Aorta (tissue), 5 donors: ENCODE measurements at places on chromosomes 12 and 14. TPM values are rescaled to one million over a fixed set of nuclear protein-coding genes. Genes with fewer than 3 reads are reported as not detected.
A peak's percentile ranks its signal among the peaks of the same experiment; 100 is the strongest.

VRTN gene
- total RNA-seq = not detected

RNASE2 gene
- 4.5 TPM for total RNA-seq

PPM1A gene
- 63.7 TPM for total RNA-seq

DNA sequence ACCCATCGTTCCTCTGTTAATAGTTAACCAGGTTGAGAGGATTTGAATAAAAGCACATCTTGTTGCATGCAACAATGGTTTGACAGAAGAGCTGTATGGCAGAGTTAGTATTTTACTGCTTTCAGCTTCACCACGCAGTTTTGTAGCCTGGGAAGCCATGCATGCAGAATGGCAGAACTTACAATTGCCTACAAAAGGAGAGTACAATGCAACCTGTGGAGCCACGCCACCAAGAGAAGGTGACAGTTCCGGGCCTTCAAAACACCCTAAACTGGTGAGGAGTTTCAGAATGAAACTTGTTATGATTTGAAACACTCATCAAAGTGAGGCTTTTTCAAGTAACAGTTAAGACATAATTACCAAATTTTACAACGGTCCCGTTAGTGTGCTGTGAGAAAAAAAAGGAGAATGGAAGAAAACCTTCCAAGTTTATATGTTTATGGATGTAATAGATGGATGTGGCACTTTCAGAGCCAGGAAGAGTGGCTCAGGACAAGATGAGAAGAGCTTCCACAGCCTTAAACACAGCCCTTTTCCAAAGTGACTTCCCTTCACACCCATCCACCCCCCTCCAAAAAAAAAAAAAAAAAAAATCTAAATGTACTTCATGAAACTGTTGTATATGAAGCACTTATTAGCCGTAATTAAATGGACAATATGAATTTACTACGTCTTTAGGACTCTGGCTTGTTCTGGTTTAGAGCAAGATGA, 158.7 kb downstream of the EGLN3 start:
- H3K4me1 ChIP-seq = no peaks in the 10 kb centered on the region
- no peak overlapping the region for H3K27ac ChIP-seq
- H3K27me3 ChIP-seq = no peaks in the 10 kb centered on the region
- no peak for DNase-seq
- no peaks in the 10 kb centered on the region for H3K36me3 ChIP-seq

DNA sequence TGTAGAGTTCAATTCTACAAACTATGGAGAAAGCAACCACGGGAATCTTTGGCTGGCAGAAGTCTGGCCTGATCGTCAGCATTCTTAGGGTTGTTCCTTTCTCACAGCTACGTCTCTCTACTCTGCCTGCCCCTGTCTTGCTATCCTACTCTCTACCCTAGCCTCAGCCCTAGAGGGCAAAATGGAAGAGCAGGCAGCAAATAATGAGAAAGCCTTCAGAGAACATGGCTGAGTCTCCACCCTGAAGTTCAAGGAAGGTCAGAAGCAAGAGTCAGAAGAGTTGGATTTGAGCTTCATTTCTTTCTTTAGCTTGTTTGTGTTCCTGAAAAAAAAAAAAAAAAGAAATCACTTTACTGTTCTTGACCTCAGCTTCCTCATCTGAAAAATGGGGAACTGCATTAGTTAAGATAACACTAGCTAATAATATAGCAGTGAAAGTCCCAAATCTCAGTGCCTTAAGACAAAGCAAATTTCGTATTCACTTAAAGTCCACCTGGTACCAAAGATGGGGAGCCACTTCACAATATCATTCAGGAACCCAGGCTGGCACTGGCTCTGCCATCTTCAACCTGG, 50.2 kb upstream of the CCND2 start:
- H3K4me1 ChIP-seq = no peaks in the 10 kb centered on the region
- no peak for DNase-seq
- H3K4me3 ChIP-seq = no peak overlapping the region
- no peaks in the 10 kb centered on the region for H3K27me3 ChIP-seq

GRCh38 chr14:64689289-64689688, 14.9 kb upstream of the PLEKHG3 start:
- peaks cover 3% of the 10 kb centered on the region for H3K4me1 ChIP-seq
- no peaks in the 10 kb centered on the region for H3K27me3 ChIP-seq
- H3K27ac ChIP-seq = no peak overlapping the region
- H3K36me3 ChIP-seq = no peaks in the 10 kb centered on the region
- H3K4me3 ChIP-seq = no peak overlapping the region

- no peak for DNase-seq
- no peak overlapping the region for H3K27ac ChIP-seq
- H3K27me3 ChIP-seq = no peaks in the 10 kb centered on the region
- H3K4me1 ChIP-seq = no peaks in the 10 kb centered on the region
Measured at GRCh38 chr14:54503486-54503885, 6.2 kb upstream of the CGRRF1 start.

GRCh38 chr14:104786091-104786586, 9.4 kb downstream of the AKT1 start:
- no peaks in the 10 kb centered on the region for H3K27me3 ChIP-seq
- no peak overlapping the region for H3K4me3 ChIP-seq
- H3K27ac ChIP-seq = no peak overlapping the region
- H3K36me3 ChIP-seq = no peaks in the 10 kb centered on the region
- peak; percentile 80 for DNase-seq

DNA sequence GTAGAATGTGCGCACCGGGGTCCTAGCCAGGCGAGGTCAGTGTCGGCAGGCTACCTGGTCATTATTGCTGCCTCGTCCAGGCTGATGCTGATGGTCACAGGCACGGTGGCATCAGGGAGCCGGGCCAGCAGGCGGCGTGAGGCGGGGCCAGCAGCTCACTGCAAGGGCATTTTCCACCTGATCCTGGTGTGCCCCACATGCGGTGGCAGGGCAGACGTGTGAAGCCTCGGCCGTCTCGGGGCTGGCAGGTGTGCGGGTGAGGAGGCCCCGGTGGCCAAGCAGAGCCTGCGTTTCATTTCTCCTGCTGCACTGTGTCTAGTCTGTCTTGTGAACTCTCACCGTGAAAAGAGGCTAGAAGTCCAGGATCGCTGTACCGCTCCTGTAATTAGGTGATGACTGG, 12.0 kb upstream of the AMN start:
- no peaks in the 10 kb centered on the region for H3K4me1 ChIP-seq
- H3K27ac ChIP-seq = no peak overlapping the region
- H3K4me3 ChIP-seq = no peak overlapping the region
- no peaks in the 10 kb centered on the region for H3K27me3 ChIP-seq
- DNase-seq = peak; percentile 32
- H3K36me3 ChIP-seq = no peaks in the 10 kb centered on the region

- H3K27ac ChIP-seq = no peak overlapping the region
- no peak overlapping the region for H3K4me3 ChIP-seq
- no peaks in the 10 kb centered on the region for H3K27me3 ChIP-seq
- DNase-seq = no peak
- H3K36me3 ChIP-seq = no peaks in the 10 kb centered on the region
- peaks cover 2% of the 10 kb centered on the region for H3K4me1 ChIP-seq
Measured at GRCh38 chr12:98470469-98471082, 44.8 kb upstream of the TMPO start.

GRCh38 chr14:85280074-85280473, 249.9 kb upstream of the FLRT2 start:
- no peak overlapping the region for H3K27ac ChIP-seq
- H3K4me1 ChIP-seq = no peaks in the 10 kb centered on the region
- DNase-seq = no peak
- no peaks in the 10 kb centered on the region for H3K36me3 ChIP-seq
- no peak overlapping the region for H3K4me3 ChIP-seq

DNA sequence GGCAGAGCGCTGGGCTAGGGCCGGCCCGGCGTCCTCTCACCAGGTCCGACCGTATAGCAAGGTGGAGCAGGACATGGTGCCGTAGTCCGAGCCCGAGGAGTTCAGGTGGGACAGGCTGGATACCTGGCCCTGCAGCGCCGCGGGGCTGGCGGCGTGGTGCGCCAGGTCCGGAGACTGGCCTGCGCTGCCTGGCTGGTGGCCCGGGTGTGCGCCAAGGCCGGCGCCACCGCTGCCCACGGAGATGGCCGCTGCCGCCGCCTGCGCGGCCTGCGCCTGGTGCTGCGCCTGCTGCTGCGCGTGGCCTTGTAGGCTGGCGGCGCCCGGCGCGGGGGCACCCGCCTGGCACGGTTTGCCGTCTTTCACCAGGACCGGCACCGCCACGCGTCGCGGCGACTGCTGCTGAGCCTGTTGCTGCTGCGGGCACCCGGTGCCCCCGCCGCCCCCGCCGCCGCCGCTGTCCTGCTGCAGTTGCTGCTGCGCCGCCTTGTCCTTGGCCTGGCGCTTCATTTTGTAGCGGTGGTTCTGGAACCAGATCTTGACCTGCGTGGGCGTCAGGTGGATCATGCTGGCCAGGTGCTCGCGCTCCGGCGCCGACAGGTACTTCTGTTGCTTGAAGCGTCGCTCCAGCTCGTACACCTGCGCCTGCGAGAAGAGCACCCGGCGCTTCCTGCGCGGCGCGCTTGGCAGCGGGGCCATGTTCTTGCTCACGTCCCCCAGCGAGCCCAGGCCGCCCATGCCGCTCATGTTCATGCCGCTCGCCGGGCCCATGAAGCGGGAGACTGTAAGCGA, 2.6 kb downstream of the NKX2-1 start:
- no peak overlapping the region for H3K4me3 ChIP-seq
- no peak overlapping the region for H3K27ac ChIP-seq
- no peaks in the 10 kb centered on the region for H3K4me1 ChIP-seq
- no peaks in the 10 kb centered on the region for H3K36me3 ChIP-seq
- no peak for DNase-seq
- H3K27me3 ChIP-seq = no peaks in the 10 kb centered on the region
